ENCODE measurements at places on chromosomes 6 and 20.

DNA sequence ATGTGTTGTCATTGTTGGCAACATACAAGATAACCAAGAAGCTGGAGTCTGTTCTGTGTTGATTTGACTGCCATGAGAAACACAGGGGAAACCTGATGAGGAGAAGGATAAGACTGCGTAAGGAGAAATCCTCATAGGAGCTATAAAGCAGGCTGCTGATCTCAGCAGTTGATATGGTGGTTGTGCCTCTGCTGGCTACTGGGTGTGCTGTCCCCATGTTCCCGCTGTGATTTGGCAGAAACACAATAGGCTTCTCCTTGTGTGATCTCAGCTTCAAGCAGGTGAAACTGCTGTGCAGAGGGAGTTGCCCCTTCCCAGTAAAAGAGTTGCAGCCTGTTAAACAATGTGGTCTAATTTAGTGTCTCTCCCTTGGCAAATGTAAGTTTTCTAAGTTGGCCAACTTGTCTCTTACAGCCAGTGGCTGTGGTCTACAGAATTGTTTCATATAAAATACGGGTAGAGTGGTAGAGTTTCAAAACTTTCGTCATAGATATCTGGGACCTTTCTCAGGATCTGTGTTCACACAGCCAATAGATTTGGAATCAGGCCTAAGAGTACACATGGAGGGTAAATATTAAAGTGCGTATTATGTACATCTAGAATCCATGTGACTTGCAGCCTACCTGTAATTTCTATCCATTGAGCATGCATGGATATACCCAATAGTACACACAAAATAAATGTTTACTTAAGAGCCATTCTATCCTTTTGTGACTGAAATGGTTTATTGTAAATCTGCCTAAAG is 78.4 kb downstream of the RNF144B start:
- DNase-seq: no peak

- no peak for DNase-seq
These were observed 157.6 kb downstream of the MCHR2 start for GRCh38 chr6:99836471-99836870.

DNA sequence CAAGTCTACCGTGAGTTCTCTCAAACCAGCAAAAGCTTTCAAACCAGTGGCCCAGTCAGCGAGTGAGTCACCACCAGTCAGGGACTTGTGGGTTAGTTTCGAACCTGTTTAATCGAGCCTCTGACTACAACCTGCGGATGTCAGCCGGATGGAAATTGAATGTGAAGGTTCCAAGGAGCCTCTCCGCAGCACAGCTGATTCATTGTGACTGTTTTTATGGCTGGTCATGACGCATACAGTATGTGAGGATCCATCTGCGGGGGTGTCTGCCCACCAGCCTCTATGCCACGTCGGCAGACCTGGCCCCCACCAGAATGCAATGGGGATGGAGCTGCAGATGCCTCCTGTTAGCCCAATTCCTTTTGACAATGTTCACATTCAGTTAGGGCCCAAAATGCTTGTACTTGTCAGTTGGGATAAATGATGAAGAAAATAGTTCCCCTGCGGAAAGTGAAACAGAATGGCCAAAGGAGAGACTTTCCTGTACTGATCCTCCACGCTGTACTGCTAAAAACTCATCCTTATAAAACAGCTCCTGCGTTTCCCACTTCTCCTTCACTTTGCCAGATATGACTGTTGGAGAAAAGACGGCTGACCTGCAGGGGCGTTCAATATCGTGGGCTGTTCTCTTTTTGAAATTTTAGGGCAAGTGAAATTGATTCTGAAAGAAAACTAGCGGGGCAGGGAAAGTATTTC is 206.6 kb downstream of the TFAP2B start:
- DNase-seq: no peak

- DNase-seq: no peak
These were observed 218.5 kb downstream of the SIM1 start for GRCh38 chr6:100246206-100246605.

- no peak for DNase-seq
These were observed 84.9 kb upstream of the NRN1 start for GRCh38 chr6:6091608-6092002.

- DNase-seq: no peak
These were observed 13.8 kb downstream of the FOXQ1 start for GRCh38 chr6:1325461-1326309.
